ENCODE measurements at places on chromosomes 13 and 19.

DNA sequence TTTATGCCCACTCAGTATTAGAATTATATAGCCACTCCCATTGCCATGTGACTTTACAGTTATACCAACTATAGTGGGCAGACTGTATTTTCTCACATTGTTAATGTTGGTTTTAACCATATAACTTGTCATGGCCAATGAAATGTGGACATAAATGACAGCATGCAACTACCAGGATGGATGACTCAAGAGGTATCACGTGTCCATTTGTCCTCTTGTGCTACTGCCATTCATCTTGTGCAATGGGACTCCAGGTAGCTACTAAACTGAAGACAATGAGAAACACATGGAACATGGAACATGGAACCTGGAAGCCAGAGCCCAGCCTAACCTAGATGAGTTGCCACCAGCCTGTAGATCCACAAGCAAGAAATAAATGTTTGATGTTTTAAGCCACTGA is 242.7 kb upstream of the IPO5 start:
- DNase-seq = no peak

DNA sequence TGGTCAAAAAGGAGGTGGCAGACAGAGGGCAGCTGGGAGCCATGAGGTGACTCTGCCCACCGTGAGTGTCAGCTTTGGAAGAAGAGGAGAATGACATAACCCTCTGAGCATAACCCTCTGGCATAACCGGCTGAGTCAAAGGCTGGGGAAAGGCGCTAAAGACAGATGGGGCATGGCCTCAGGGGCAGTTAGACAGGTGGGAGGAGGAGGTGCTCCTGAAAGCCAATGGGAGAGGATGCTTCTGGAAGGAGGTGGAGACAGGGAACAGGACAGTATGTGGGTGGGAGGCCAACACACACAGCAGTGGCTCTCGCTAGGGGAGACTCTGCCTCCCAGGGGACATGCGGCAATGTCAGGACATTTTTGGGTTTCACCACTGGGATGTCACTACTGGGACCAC is 17.1 kb downstream of the ELAVL1 start:
- DNase-seq = no peak

GRCh38 chr13:19681517-19681916 is 48.1 kb downstream of the MPHOSPH8 start:
- no peak for DNase-seq

DNA sequence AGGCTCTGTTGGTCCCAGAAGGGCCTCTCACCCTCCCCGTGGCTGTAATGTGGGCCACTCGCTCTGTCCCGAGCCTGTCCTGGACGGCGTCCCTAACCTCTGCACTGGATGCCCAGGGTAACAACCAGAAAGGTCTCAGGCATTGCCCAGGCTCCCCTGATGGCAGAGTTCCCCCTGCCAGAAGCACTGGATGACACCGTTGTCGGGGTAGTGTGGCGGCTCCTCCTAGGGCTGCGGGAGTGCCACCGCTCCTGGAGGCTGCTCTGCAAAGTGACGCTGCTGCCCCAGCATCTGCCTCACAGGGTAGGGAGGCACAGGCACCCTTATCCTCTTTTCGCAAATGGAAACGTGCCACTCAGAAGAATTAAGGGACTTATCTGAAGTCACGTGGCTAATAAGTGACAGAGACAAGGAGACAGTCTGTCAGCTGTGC is 32.0 kb downstream of the MPHOSPH8 start:
- no peak for DNase-seq

DNA sequence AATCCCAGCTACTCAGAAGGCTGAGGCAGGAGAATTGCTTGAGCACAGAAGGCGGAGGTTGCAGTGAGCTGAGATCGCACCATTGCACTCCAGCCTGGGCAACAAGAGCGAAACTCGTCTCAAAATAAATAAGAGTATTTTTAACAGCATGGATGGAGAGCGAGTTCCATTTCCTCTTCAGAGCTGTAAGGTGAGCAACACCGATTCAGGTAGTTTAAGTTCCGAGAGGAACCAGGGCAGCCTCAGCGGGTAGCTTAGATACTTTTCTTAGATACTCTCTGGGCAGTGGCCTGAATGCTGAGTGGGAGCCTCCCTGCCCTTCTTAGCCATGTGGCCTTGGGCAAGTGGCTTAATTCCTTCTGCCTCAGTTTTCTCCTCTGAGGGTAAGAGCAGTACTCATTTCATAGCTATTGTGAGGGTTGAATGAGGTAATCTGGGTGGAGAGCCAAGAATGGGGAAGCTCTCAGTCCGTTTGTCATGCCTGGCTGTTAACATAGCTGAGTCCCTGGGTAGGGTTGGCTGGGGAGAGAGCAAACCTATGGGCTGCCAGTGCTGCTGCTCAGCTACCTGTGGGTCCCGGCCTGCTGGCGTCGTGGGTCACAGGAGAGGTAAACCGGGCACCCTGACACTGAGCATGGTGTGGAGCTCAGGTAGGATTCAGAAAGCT is 4.1 kb downstream of the ATP11A start:
- no peak for DNase-seq

GRCh38 chr19:41871573-41872383 is 5.3 kb upstream of the CD79A start:
- DNase-seq = no peak

DNA sequence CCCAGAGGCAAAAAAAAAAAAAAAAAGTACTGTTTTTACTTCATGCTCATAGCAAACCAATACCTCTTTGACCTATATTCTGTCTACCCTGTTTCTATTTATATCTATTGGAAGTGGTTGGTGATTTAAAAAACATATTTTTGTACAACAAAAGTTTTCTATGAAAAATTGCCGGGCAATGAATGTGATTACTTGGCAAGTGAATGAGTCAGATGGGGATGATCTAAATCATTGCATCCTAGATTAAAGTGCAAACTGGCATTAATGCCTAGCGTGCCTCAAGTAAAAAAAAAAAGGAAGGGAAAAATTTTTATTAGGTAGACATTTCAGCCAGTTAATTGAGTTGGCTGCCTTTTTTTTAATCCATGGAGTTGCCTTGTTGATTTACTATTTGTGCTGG is 500.6 kb downstream of the KCTD12 start:
- DNase-seq = no peak

GRCh38 chr13:90068658-90069057 is 1278.8 kb upstream of the MIR17HG start:
- DNase-seq = no peak

DNA sequence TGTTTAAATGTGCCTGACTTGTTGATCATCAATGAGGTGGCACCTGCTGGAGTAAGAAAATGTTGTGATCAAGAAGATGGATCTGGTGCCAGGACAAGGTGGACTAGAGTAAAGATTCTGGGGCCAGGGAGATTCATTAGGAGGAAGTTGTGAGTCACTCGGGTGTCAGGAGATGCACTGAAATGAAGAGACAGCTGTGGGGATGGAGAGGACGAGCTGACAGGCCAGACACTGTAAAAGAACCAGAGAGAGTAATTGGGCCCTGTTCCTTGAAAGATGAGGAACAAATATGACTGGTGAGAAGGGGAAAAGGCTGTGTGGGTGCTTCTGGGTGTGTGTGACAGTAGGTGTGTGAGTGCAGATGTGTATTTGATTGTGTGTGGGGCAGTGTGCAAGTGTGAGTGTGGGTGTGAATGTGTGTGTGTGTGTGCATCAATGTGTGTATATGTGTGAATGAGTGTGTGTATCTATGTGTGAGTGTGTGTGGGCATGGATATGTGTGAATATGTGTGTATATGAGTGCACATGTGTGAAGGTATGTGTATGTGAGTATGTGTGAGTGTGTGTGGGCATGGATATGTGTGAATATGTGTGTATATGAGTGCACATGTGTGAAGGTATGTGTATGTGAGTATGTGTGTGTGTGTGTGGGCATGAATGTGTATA is 260.5 kb downstream of the RFC3 start:
- no peak for DNase-seq

GRCh38 chr19:18120127-18120526 is 22.5 kb downstream of the MAST3 start:
- DNase-seq = no peak

GRCh38 chr19:7645656-7646425 is 8.9 kb downstream of the STXBP2 start:
- no peak for DNase-seq

DNA sequence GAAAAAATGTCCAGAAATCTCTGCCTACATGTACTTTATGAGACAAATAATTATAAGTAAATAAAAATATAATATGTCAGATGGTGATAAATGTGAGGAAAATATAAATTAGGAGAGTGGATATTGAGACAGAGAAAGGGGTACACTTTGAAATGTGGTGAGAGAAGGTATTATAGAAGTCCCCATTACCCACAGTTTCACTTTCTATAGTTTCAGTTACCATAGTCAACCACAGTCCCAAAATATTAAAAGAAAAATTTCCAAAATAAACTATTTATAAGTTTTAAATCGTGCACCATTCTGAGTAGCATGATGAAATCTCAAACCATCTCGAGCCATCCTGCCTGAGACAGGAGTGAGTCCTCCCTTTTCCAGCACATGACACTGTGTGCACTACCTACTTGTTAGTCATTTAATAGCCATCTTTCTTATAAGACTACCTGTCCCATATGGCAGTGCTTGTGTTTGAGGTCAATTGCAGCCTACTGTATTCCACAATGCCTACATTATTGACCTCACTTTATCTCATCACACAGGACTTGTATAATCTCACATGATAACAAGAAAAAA is 653.7 kb downstream of the DACH1 start:
- DNase-seq = no peak

DNA sequence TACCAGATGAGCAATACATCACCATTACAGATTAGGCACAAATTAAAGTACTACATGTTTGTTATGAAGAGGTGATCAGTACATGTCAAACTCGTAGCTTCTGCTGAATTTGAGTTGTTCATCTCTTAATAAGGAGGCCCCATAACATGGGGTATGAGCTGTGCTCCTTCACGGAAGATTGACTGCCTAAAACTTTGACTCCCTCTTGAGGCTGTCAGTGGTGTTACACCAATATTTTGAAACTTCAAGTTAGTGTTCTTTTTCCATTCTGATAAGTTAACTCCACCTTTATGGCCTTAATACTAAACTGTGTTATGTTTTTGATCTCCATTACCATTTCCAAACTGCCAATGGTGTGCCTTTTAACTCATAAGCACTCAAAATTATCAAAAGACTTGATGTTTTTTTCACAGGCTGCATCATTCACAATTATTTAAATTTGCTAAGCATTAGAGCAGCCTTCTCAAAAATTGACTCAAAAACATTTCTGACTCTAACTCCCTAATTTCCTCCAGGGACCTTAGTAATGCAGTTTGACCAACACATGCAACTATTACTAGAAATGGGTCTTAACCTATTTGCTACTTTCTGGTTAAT is 1591.5 kb downstream of the PCDH9 start:
- no peak for DNase-seq

- no peak for DNase-seq
Observed at GRCh38 chr19:9885077-9885552, 50.0 kb downstream of the PIN1 start.

DNA sequence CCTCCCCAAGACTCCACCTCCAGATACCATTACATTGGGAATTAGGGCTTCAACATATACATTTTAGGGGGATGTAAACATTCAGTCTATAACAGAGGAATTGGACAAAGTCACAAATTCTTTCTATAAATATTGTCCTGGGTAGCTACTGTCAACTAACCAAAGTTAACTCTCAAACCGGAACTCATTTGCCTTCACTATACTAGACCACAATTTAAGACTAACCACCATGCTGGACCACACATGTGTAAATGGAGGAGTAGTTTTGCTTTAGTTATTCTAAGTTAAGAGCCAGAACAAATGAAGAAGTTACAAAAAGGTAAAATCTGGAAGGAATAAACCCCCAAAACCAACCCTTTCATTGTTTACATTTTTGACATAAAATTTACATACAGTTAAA is 222.8 kb downstream of the NDFIP2 start:
- no peak for DNase-seq

- DNase-seq = no peak
Observed at GRCh38 chr19:29113838-29114237, 99.1 kb downstream of the UQCRFS1 start.

GRCh38 chr19:46554161-46554560 is 47.0 kb upstream of the CALM3 start:
- DNase-seq = no peak

DNA sequence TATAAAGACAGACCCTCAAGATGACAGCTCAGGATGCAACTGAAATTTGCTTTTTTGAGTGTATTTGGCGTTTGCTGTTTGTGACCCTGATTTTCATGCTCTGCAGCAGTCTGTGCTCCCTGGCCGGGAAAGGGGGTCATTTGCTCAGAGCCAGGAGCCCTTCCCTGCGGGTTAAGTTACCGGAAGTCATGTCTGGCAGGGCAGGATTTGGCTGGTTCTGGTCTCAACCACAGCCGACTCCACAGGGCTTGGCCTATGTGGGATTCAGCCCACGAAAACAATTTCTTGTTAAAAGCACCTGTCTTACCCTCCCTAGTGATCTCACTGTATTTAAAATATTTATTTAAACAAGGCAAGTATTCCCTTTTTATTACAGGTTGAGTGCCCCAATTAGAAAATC is 22.6 kb downstream of the MCF2L start:
- no peak for DNase-seq

GRCh38 chr13:28581451-28581850 is 77.5 kb upstream of the POMP start:
- DNase-seq = no peak

DNA sequence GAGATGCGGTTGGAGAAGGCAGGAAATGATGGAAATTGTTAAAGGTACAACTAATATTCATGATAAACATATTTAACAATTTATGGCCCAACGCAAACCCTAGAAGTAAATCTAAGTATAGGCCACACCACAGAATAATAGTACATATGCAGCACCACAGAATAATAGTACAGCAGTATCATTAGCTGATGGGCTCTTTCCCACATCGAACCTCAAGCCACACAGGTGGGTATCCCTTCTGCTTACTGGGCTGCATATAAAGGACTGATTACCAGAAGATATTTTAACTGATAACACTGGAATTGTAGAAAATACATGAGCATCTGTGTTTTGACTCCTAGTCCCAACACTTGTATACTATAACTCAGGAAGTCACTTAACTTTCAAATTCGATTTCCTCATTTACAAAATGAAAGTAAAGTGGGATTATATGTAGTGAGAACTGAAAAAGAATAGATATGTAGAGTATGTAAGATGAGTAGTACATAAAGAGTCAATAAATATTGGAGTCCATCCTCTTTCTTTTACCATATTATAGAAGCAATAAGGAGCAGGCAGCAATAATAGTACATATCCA is 91.5 kb downstream of the TSC22D1 start:
- no peak for DNase-seq

DNA sequence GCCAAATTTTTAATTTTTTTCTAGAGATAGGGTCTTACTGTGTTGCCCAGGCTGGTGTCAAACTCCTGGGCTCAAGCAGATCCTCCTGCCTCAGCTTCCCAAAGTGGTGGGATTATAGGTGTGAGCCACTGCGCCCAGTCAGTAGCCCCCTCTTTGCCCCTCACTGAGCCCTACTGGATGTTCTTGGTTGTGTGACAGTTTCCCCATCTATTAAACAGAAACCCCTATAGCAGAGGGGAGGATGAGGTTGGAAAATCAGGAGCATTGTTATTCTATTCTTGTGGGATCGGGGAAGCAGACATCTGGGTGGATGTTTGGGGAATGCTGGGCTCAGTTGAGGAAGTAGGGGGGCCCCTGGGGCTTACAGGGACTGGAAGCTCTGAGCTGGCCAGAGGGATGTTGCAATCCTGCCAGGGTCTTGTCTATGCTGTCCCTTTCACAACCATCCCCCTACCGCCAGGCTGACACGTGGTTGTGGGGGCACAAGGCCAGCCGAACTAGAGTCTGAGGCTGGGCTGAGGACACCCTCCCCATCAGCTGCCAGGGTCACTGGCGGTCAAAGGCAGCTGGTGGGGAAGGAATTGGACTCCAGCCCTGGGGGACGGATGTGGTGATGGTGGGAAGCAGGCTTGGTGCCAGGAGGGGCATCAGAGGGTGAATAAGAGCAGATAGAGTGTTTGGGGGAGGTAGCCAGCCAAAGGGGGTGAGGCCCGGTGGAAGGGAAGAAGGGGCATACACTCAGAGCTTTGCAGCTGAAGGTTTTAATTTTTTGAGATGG is 10.9 kb downstream of the APOC1 start:
- DNase-seq = no peak
